ENCODE measurements at places on chromosomes 11 and 22.

DNA sequence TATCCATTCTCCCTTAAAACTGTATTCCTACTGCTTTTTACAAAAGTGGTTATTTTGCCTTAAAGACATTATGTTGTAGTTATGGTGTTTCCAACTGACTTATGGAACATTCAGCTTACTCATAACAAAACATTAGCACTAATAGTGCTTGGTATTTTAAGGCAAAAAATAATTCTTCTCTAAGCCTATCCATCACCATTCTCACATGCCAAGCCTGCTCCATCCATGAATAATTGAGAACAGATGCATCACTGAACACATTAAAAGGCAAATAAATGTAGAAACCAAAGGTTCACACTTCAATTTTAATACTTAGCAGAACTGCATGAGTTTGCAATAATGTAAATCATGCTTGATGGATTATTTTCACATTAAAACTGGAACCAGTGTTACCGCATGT, 42.3 kb upstream of the DDI1 start:
- no peak for DNase-seq

GRCh38 chr11:12218909-12219308, 108.5 kb downstream of the MICAL2 start:
- DNase-seq: no peak

DNA sequence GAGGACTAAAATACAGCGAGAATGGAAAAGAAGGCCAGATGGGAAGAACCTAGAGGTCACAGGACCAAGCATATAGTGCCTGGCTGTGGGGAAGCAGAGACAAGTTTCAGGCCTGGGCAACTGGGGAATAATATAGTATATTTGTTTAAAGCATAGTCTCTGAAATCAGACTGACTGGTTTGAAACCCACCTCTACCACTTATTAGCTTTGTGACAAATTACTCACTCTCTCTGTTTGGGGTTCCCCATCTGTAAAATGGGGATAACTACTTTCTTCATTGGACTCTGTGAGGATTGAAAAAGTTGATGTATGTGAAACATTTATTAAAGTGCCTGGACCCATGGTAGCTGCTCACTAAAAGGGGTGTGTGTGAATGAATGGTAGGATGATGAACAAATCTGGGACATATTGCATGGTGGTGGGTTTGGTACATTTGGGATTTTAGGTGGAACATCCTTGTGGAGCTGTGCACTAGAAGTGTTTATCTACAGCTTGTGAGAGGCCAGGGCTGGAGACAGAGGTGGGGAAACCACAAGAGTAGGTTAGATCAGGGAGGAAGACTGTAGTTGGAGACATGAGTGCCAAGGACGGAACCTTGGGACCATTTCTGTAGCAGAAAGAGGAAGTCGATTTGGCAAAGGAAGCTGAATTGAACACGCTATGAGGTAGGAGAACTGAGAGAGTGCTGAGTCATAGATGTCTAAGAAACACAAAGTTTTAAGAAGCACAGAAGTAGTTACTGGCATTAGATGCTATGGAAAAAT, 52.6 kb downstream of the SWAP70 start:
- no peak for DNase-seq

DNA sequence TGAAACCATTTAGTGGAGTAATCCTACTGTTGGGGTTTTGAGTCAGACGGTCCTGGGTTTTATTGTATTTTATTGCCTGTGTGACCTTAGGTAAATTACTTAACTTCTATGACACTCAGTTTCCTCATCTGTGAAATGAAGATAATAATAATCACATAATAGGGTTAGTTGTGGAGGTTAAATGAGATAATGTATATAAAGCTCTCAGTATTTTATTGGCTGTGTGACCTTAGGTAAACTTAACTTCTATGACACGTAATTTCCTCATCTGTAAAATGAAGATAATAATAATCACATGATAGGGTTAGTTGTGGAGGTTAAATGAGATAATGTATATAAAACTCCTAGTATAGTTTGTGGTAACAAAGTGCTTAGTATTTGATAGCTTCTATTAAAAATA, 13.2 kb downstream of the BARX2 start:
- no peak for DNase-seq

DNA sequence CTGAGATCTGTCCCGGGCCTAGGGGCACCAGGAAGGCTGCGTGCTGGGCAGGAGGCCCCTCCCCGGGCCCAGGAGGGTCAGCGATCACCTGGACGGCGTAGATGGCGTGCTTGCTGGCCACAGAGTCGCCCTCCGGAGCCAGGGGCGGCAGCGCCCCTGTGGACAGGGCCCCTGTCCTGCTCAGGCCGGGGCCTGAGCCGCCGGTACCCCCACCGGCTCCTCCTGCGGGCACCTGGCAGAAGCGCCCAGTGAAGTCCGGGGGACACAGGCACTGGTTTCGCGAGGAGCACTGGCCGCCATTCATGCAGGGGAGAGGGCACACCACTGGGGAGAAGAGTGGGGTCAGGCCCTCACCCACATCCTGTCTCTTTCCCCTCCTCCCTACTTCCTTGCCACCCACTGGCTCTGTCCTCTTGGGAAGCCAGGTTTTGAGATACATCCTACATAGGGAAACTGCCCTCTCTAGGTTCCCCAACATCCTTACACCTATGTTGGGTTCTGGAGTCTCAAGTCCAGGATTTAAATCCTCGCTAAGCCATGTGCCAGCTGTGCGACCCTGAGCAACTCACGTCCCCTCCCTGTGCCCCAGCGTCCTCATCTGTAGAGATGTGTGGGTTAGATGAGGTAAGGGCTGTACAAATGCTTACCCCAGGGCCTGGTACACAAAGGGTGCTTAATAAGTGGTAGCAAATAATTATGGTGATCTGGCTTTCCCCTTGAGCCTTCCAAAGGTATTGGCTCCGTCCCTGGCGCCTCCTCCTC, 3.9 kb downstream of the LTBP3 start:
- DNase-seq: no peak

- no peak for DNase-seq
Measured at GRCh38 chr11:3177931-3178330, 12.8 kb upstream of the OSBPL5 start.

DNA sequence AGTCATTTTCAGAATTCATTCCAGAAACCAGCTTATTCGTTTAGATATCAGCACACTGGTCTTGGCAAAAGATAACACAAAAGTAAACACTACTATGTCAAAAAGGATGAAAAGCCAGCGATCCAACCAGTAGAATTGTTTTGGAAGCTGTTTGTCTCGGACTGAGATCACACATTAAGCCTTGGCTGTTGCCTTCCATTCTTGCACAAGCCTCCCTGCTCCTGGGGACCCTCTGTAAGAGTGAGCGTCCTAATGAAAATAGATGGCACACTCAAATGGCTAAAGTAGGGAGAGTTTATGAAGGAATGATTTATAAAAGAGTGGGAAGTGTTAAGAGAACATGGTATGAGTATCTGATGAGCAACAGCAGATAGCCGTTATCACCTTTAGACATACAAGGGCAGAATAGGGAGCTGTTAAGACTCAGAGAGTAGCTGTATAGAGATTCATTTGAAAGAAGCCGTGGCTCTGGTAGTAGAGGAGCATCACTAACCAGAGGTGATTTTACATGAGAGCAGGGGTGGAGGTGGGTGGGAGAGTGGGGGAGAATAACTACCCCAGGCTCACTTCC, 25.2 kb downstream of the PDE3B start:
- DNase-seq: no peak

- DNase-seq: no peak
Measured at GRCh38 chr11:18392434-18393321, 1.7 kb upstream of the LDHA start.

GRCh38 chr11:123040111-123040432, 21.9 kb downstream of the HSPA8 start:
- no peak for DNase-seq

GRCh38 chr11:106305458-106305857, 228.0 kb downstream of the AASDHPPT start:
- DNase-seq: no peak

- no peak for DNase-seq
Measured at GRCh38 chr11:74948546-74948897, 369 bp downstream of the XRRA1 start.

- no peak for DNase-seq
Measured at GRCh38 chr11:133654630-133655212, 122.4 kb upstream of the OPCML start.

- no peak for DNase-seq
Measured at GRCh38 chr11:44862558-44863101, 88.1 kb downstream of the TP53I11 start.

- DNase-seq: no peak
Measured at GRCh38 chr11:33667819-33668467, 32.7 kb downstream of the C11orf91 start.

- no peak for DNase-seq
Measured at GRCh38 chr22:39097098-39098020, at the start of gene APOBEC3H. TSS of gene APOBEC3H (plus strand) at chr22:39097244. CDS start at chr22:39100279, 3,035 bp downstream.

- no peak for DNase-seq
Measured at GRCh38 chr22:28365371-28365770, 314.3 kb downstream of the TTC28 start.

GRCh38 chr11:117570701-117571100, 226.3 kb downstream of the DSCAML1 start:
- DNase-seq: no peak

DNA sequence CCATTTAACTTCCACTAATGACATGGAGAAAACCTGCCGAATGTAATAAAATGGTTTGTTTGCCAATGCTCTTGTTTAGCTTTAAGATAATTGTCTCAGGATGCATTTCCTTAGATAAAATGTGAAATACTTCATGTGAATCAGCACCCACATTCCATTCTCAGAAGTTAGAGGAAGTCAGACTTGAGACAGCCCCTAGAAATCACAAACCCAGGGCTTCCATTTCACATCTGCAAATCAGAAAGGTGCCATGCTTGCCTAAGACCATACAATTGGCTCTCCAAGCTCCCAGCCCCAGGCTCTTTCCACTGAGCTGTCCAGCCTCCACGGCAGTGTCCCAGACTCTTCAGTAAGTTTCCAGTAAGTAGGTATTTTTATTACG, 35.6 kb upstream of the ADORA2A start:
- no peak for DNase-seq

- no peak for DNase-seq
Measured at GRCh38 chr11:1502954-1503707, 16.6 kb upstream of the MOB2 start.

DNA sequence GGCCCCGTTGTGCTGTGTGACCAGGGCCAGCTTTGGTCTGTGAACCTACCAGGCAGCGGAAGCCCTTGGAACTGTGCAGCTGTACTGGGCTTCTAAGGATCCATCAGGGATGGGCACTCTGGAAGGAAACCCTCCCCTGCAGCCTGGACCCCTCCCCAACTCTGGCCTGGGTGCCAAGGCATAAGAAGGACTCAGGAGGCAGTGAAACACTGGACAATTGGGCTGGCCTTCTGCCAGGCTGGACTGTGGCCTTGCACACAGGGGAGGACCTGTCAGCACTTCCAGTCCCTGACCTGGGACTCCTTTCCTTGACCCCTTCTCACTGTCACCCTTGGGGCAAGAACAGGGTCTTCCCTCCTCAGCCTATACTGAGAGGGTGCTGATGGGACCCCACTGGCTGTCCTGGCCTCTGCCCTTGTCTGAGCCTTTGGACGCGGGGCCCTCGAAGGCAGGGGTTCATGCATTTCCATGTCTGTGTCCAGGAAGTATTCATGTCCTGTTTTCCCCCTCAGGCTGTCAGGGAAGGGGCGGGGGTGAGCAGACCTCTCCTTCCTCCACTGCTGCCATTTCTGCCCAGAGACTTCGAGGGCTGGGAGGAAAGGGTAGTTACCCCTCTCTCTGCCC, 39.6 kb downstream of the PDE2A start:
- no peak for DNase-seq

- no peak for DNase-seq
Measured at GRCh38 chr11:62122076-62122475, 1.7 kb upstream of the INCENP start.

- DNase-seq: no peak
Measured at GRCh38 chr22:27461470-27461869, 340.1 kb downstream of the MN1 start.

GRCh38 chr11:62044639-62045121, 77.2 kb upstream of the FTH1 start:
- DNase-seq: no peak

- DNase-seq: peak; percentile 79
Measured at GRCh38 chr22:42688241-42689211, 32.1 kb downstream of the A4GALT start.

- DNase-seq: no peak
Measured at GRCh38 chr22:29143941-29144785, 61.5 kb upstream of the EMID1 start.

GRCh38 chr11:93236741-93237675, 39.2 kb upstream of the SLC36A4 start:
- peak; percentile 88 for DNase-seq

Measured in SK-N-DZ (cell line).